Panc1 (cell line): ENCODE measurements at places on chromosomes 12 and 14.

- DNase-seq: no peak
Observed at GRCh38 chr12:57868221-57868620, 21.7 kb upstream of the CTDSP2 start.

DNA sequence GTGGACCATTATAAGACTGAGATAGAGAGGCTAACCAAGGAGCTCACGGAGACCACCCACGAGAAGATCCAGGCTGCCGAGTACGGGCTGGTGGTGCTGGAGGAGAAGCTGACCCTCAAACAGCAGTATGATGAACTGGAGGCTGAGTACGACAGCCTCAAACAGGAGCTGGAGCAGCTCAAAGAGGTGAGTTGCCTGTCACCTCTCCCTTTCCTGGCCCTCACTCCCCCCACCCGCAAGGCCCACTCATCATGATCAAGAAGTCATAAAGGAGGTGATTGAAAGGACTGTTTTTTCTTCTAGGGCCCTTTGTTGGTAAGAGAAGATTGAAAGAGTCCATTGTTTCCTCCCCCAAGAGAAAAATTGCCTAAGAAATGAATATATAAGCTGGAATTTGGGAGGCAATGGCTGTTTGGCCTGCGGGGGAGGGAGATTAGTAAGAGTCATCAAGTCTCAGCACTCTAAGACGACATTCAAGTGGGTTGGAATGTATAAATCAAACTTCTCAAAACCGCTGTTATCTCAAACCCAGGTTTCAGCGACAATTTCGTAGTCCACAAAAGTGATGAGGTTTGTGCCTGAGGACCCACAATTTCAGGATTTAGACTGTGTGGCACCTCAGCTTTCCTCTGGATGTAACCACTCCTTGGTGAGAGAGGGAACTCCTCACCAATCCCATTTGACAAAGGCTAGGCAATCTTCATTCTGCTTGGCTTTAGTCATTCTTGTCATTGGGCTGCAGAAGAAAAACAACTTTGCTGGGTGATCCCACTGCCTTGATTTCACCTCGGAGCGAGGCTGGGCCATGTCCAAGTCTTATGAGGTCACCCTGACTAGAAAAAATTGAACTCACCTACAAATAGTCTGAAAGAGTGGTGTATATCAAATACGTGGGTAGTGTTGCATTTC lies 966 bp downstream of the BICD1 start:
- no peak for DNase-seq

- DNase-seq: no peak
Observed at GRCh38 chr12:67958187-67958586, 31.1 kb upstream of the IFNG-AS1 start.

DNA sequence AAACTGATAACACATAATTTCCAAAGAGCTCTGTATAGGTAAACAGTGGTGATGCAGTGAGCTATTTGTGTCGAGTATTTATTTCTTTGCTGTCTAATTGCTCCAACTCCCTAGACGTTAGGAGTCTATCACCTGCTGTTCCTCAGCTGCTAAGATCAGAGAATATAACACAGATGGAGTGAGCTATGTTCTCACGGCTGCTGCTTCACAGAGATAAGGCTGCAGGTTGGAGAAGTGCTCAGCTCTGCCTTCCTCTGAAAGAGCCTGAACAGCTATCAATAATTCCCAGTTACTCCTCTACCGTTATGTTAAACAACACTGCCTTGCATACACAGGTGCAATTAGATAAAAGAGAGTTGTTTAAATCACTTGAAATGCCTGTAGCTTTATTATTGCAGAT lies 103.2 kb upstream of the MDGA2 start:
- no peak for DNase-seq

- DNase-seq: no peak
Observed at GRCh38 chr12:109258607-109259544, 50.2 kb downstream of the FOXN4 start.

DNA sequence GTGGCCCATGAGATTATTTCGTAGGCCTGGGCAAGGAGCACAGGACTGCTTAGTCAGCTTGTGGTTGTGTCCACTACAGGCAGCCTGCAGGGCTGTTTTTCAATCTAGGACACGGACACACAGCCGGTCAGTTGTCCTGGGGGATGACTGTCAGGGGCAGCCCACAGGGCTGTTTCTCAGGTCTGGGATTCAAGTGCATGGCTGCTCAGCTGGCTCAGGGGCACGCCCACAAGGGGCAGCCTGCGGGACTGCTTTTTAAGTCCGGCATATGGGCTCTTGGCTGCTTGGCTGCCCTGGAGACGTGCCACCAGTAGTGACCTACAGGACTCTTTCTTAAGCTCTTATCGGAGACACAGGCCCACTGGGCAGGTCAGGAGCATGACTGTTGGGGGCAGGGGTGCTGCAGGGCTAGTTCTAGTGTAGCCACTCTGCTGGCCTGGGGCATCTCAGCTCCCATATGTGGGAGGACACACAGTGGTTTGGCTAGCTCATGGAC lies 26.6 kb upstream of the GTF2A1 start:
- no peak for DNase-seq

GRCh38 chr14:75119056-75119455 lies 7.8 kb downstream of the NEK9 start:
- no peak for DNase-seq

DNA sequence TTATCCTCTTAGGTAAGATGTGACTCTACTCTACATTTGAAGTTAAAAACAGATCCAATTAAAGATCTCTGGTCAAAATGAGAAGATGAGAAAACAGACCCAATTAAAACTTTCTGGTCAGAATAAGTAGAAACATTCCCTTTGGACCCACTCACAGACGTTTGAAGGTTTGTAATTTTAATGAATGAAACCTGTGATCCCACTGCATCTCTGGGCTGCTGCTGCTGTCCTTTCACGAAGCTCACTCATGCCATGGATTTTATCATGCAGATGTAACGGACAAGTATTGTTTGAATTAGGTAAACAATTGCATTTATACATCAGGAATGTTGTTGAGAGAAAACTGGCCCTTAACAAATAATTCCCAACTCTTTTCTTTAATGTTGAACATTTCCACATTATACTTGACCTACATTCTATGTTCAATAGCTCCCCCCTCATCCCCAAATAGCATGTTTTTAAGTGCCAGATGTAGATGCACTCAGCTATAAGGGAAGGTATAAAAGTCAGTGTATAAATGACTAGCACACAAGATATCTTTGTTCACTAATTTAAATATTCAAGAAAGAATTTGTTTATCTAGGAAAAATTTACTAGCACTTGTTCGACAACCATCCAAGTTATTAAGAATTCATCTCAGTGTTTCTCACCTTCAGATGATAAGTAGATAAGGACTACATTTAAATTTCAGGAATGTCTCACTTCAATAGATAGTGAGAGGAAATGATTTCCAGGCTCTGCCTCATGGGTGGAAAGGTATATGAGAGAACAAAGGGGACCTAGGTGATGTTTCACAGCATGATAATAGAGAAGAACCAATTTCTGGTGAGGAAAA lies 202.3 kb upstream of the LMNTD1 start:
- no peak for DNase-seq

DNA sequence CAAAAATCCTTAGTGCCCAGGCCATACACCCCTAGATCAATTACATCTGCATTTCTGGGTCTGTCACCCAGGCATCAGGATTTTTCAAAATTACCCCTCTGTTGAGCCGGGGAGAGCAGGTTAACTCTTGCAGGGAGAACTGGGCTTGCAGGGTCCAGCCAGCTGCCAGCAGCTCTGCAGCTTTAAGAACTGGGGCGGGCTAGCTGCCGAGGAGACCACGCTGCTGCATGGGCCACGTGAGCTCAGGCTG lies at the start of gene DGLUCY:
TSS of gene DGLUCY (plus strand) at position 245 of the 250 bp plus-strand sequence. CDS start 46,222 bp downstream, outside the sequence.
- DNase-seq: no peak

GRCh38 chr14:55688566-55688965 lies 108.6 kb downstream of the KTN1 start:
- DNase-seq: no peak

DNA sequence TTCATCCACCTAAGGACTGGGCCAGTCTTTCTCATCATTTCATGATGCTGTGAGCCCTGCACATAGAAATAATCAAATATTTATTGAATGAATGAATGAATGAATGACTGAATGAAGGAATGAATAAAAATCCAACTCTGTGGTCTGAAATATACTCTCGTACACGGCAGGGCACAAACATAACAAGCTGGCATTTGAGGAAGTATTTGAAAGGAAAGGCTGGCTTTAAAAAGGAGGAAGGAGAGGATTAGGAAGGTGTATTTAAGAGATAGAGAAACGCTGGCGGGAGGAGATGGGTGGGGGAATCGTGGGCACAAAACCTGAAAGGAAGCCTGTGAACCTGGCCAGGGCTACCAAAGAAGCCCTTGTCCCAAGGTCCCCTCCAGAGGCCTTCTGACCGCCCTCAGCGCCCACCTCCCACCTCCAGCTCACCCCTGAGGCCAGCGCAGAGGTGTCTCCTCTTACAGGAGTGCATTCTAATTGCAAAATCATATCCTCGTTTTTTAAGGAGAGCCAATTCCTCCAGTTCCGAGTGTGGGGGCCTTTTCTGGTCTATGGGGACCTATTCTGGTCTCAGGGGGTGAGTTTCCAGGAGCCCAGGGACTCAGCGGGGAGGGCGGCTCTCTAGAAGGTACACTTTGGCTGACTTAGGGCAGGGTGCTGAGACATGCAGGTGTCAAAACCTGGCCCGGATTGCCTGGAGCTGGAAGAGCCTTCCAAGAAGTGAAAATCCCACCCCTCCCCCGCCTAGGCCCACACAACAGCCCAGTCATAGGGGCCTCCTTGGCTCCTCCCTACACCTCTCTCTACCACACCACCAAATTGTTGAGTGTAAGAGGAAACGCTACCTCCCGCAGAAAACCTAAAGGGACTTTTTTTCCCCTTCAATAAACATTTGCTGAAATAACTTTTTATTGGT lies 8.7 kb upstream of the JDP2 start:
- no peak for DNase-seq
